Trophoblast cell (in vitro differentiated cells and primary cell): ENCODE measurements at places on chromosomes 12 and 14.
A peak's percentile ranks its signal among the peaks of the same experiment; 100 is the strongest.

GRCh38 chr14:53626761-53627160, 329.9 kb downstream of the BMP4 start:
- no peaks in the 10 kb centered on the region for H3K36me3 ChIP-seq
- H3K4me1 ChIP-seq, result no peaks in the 10 kb centered on the region
- DNase-seq, result no peak
- H3K27ac ChIP-seq, result no peak overlapping the region
- H3K4me3 ChIP-seq, result no peak overlapping the region
- H3K27me3 ChIP-seq, result peaks cover 2% of the 10 kb centered on the region

GRCh38 chr12:57431654-57432188, 878 bp upstream of the R3HDM2 start:
- peaks cover 2% of the 10 kb centered on the region for H3K4me1 ChIP-seq
- no peaks in the 10 kb centered on the region for H3K36me3 ChIP-seq
- H3K4me3 ChIP-seq, result no peak overlapping the region
- H3K27ac ChIP-seq, result no peak overlapping the region
- DNase-seq, result no peak

DNA sequence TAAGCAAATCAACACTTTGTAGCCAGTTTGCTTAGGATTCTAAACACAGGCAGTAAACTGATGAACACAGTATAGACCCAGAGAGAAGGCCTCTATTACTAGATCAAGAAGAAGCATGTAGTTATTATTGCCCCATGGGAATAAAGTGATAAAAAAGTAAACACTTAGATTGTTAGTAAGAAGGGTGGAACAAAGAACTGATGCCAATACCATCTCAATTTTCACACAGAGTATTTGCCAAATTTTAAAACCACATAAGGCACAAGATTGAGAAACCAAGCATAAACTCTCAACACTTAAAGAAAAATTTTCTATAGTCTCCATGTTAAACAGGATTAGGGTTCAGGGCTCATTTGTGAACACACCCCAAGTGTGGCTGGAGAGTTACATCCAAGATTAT, 77.0 kb upstream of the SYT1 start:
- H3K27me3 ChIP-seq, result no peaks in the 10 kb centered on the region
- H3K27ac ChIP-seq, result no peak overlapping the region
- no peaks in the 10 kb centered on the region for H3K4me1 ChIP-seq
- H3K4me3 ChIP-seq, result no peak overlapping the region
- no peak for DNase-seq

DNA sequence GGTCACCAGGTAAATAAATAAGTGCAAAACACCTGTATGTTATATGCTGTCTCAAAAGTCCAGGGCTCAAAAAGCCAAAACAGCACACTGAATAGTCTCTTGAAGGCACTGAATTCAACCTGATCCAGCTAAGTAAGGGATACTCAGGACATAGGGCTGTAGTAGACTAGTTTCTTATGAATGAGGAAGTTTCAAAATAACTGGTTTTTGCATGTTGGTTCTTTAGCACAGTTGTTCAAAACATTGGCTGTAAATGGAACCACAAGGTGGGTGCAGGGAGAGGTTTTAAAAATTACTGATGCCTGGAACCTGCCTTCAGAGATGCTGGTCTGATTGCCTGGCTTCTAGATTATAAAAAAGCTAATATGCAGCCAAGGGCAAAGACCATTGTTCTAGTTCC, 34.1 kb downstream of the NDUFA12 start:
- H3K4me3 ChIP-seq, result no peak overlapping the region
- no peaks in the 10 kb centered on the region for H3K27me3 ChIP-seq
- H3K27ac ChIP-seq, result no peak overlapping the region
- peaks cover 2% of the 10 kb centered on the region for H3K36me3 ChIP-seq
- H3K4me1 ChIP-seq, result no peaks in the 10 kb centered on the region

DNA sequence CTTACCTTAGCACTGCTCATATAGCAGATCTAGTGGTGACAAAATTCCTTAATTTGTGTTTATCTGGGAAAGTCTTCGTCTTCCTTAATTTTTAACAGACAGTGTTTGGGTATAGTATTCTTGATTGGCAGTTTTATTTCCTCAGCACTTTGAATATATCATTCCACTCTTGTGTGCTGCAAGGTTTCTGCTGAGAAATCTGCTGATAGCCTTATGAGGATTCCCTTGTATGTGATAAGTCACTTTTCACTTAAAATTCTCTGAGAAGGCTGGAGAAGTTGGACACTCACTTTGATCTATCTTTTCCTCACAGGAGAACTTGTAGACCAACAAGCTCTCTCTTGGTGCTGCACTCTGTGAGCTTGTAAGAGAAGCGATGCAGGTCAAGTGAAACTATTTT, 306.1 kb upstream of the RTL1 start:
- no peak overlapping the region for H3K27ac ChIP-seq
- H3K27me3 ChIP-seq, result no peaks in the 10 kb centered on the region
- no peaks in the 10 kb centered on the region for H3K36me3 ChIP-seq
- H3K4me3 ChIP-seq, result no peak overlapping the region

- H3K27ac ChIP-seq, result no peak overlapping the region
- H3K4me1 ChIP-seq, result no peaks in the 10 kb centered on the region
- peak; percentile 65 for DNase-seq
- no peaks in the 10 kb centered on the region for H3K27me3 ChIP-seq
These were observed 58.7 kb downstream of the TUNAR start for GRCh38 chr14:95935228-95935822.

- DNase-seq, result peak; percentile 46
- H3K27me3 ChIP-seq, result peaks cover 6% of the 10 kb centered on the region
- H3K4me3 ChIP-seq, result no peak overlapping the region
- no peak overlapping the region for H3K27ac ChIP-seq
- H3K4me1 ChIP-seq, result peaks cover 21% of the 10 kb centered on the region
These were observed 14.3 kb downstream of the EXOC3L4 start for GRCh38 chr14:103108749-103109207.

DNA sequence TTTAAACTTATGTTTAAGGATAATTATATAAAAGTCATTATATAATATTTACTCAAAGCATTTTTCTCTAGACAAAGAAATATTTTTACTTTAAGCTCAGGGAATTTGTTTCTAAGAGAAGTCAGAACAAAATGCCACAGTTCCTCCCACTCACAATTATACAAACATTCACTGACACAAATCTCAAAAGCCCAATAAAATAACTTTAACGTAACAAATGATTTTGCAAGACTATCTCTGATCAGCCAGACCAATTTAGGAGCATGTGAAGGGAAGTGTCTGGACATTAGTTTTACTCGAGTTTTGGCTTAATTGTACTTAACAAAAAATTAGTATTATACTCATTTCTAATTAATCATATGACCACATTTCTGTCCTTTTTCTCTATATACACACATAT, 41.2 kb downstream of the COCH start:
- H3K27me3 ChIP-seq, result no peaks in the 10 kb centered on the region
- H3K4me1 ChIP-seq, result no peaks in the 10 kb centered on the region
- H3K36me3 ChIP-seq, result peaks cover 5% of the 10 kb centered on the region
- H3K4me3 ChIP-seq, result no peak overlapping the region
- H3K27ac ChIP-seq, result no peak overlapping the region
- no peak for DNase-seq

- H3K36me3 ChIP-seq, result no peaks in the 10 kb centered on the region
- H3K27ac ChIP-seq, result no peak overlapping the region
- no peak overlapping the region for H3K4me3 ChIP-seq
- H3K4me1 ChIP-seq, result no peaks in the 10 kb centered on the region
- H3K27me3 ChIP-seq, result no peaks in the 10 kb centered on the region
These were observed 51.4 kb upstream of the SLC6A15 start for GRCh38 chr12:84964048-84964447.

DNA sequence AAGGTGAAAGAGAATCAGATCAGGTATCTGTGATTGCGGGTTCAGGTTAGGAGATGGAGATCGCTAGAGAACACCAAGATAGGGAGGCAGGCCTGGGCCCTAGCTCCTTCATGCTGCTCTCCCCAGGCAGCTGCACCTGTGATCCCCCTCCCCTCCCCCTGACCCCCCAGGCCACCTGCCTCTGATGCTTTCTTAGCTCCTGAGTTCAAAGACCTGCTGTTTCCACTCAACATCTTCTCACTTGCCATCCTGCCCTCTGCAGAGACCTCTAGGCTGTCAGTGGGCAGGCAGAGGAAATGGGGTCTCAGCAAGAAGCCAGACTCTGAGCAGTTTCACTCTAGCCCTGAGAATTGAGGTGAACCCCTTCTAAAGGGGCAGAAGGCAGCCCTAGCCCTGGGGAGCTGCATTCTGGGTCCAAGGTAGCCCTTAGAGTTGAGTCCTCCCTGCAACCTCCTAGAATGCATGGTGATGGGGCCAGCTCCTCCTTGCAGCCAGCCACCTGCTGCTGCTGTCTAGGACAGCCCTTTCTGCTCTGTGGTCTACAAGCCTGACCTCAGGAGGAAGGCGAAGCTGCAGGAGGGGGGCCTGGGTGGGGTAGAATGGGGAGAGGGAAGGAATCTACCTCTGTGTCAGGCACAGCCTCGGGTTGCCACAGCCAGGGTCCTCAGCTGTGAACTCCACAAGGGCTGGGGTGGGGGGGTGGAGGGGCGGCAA, 6.4 kb upstream of the SLC48A1 start:
- DNase-seq, result no peak
- no peaks in the 10 kb centered on the region for H3K27me3 ChIP-seq

DNA sequence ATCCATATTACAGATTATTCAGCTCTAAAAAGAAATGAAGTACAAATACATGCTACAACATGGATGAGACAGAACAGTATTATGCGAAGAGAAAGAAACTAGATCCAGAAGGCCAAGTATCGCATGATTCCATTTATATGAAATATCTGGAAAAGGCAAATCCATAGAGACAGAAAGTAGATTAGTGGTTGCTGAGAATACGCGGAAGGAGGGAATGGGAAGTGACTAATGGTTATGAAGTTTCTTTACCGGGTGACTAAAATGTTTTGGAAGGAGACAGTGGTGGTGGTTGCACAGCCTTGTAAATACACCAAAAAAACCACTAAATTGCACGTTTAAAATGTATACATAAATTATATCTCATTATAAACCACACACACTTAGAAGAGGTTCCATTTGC, 12.5 kb downstream of the PRDM4 start:
- H3K27ac ChIP-seq, result no peak overlapping the region
- no peak overlapping the region for H3K4me3 ChIP-seq
- H3K4me1 ChIP-seq, result no peaks in the 10 kb centered on the region
- H3K27me3 ChIP-seq, result no peaks in the 10 kb centered on the region
- peaks cover 39% of the 10 kb centered on the region for H3K36me3 ChIP-seq

DNA sequence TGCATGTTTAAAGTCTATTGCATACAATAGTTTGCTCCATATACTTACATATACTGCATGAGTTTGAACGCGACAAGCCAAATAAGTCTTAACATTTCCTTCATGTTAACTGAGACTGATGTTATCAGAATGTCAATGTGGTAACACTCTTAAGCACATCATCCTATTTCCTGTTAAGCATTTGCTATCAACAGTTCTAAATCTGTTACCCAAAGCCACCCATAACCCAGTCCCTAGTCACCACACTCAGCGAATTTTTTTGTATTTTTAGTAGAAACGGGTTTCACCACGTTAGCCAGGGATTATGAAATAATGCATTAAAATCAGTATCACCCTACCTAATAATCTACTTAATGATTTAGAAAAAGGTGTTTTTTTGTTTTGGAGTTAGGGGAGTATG, 39.4 kb downstream of the HNRNPC start:
- no peak for DNase-seq
- H3K36me3 ChIP-seq, result peaks cover 41% of the 10 kb centered on the region
- no peak overlapping the region for H3K4me3 ChIP-seq
- H3K4me1 ChIP-seq, result no peaks in the 10 kb centered on the region
- no peaks in the 10 kb centered on the region for H3K27me3 ChIP-seq
- no peak overlapping the region for H3K27ac ChIP-seq

- H3K4me3 ChIP-seq, result no peak overlapping the region
- H3K27ac ChIP-seq, result no peak overlapping the region
- peaks cover 4% of the 10 kb centered on the region for H3K36me3 ChIP-seq
- no peaks in the 10 kb centered on the region for H3K27me3 ChIP-seq
These were observed 55.4 kb downstream of the ARL6IP4 start for GRCh38 chr12:123035841-123036240.

- H3K27ac ChIP-seq, result peak overlapping the region; percentile 97
- H3K27me3 ChIP-seq, result no peaks in the 10 kb centered on the region
- peaks cover 7% of the 10 kb centered on the region for H3K4me1 ChIP-seq
- H3K36me3 ChIP-seq, result no peaks in the 10 kb centered on the region
These were observed 1546.9 kb upstream of the TMEM132C start for GRCh38 chr12:126719912-126720705.

- H3K27me3 ChIP-seq, result no peaks in the 10 kb centered on the region
- no peak for DNase-seq
- H3K4me3 ChIP-seq, result no peak overlapping the region
- H3K4me1 ChIP-seq, result peaks cover 16% of the 10 kb centered on the region
These were observed 6.4 kb downstream of the ATN1 start for GRCh38 chr12:6934110-6934509.

DNA sequence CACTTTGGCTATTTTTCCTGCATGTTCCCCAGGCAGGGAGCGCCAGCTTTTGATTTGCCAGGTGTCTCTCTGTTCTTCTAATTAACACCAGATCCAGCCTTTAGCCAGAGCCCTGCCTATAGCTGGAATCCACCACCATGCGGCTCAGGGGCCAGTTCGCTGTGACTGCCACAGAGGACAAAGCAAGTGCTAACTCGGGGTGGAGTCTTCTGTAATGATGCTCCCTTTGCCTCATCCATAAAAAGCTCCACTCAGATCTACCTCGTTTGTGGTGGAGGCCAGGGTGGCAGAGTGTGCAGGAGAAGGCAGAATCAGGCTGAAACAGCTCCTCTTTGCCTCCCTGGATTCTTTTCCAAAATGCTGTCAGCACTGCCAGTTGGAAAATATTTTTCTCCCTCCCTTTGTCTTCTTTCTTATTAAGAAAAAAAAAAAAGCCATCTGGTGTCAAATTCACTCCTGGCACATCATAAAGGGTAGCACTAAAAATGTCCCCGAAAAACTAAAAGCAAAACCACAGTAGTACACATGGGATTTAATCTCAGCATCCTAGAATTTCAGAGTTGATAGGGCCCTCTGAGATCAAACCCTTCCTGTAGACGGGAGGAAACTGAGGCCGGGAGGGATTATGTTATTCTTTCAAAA, 18.0 kb upstream of the CTDSP2 start:
- no peaks in the 10 kb centered on the region for H3K36me3 ChIP-seq
- DNase-seq, result no peak
- H3K27me3 ChIP-seq, result no peaks in the 10 kb centered on the region
- no peak overlapping the region for H3K27ac ChIP-seq
- no peak overlapping the region for H3K4me3 ChIP-seq

- no peak overlapping the region for H3K27ac ChIP-seq
- no peaks in the 10 kb centered on the region for H3K27me3 ChIP-seq
- DNase-seq, result no peak
- H3K4me1 ChIP-seq, result no peaks in the 10 kb centered on the region
- no peak overlapping the region for H3K4me3 ChIP-seq
These were observed 141.0 kb downstream of the PAH start for GRCh38 chr12:102776041-102776440.

- H3K4me3 ChIP-seq, result no peak overlapping the region
- H3K27ac ChIP-seq, result no peak overlapping the region
- DNase-seq, result no peak
- no peaks in the 10 kb centered on the region for H3K27me3 ChIP-seq
- H3K4me1 ChIP-seq, result no peaks in the 10 kb centered on the region
- no peaks in the 10 kb centered on the region for H3K36me3 ChIP-seq
These were observed 79.3 kb upstream of the FZD10 start for GRCh38 chr12:130083002-130083401.

- no peak overlapping the region for H3K4me3 ChIP-seq
- no peak overlapping the region for H3K27ac ChIP-seq
- peaks cover 14% of the 10 kb centered on the region for H3K4me1 ChIP-seq
- peaks cover 19% of the 10 kb centered on the region for H3K27me3 ChIP-seq
These were observed 2.9 kb upstream of the FLRT2 start for GRCh38 chr14:85527006-85527405.
